ENCODE measurements at places on chromosomes 2 and 18.

GRCh38 chr2:234996069-234996940 is 44.5 kb downstream of the SH3BP4 start:
- no peak for DNase-seq

GRCh38 chr2:168613551-168613950 is 157.5 kb downstream of the CERS6 start:
- DNase-seq, result no peak

- peak; percentile 77 for DNase-seq
Measured at GRCh38 chr2:8514796-8515758, 166.8 kb upstream of the ID2 start.

- DNase-seq, result no peak
Measured at GRCh38 chr2:148812306-148812705, 62.7 kb upstream of the KIF5C start.

DNA sequence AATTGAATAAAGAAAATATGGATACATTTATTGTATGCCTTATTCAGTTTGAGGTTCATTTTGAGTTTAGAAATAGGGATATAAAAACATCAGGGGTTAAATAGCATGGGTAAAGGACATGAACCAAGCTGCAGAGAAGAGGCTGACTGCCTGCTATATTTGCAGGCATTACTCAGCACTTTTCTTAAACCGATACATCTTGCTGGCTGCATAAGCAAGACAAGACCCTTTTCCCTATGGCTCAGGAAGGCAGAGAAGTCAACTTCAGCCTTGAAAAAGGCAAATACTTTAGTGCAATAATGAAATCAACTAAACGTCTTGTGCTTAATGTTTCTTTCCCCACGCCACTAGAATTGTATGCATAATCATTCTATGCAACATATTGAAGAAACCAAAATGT is 36.4 kb downstream of the SCN1A start:
- DNase-seq, result no peak

DNA sequence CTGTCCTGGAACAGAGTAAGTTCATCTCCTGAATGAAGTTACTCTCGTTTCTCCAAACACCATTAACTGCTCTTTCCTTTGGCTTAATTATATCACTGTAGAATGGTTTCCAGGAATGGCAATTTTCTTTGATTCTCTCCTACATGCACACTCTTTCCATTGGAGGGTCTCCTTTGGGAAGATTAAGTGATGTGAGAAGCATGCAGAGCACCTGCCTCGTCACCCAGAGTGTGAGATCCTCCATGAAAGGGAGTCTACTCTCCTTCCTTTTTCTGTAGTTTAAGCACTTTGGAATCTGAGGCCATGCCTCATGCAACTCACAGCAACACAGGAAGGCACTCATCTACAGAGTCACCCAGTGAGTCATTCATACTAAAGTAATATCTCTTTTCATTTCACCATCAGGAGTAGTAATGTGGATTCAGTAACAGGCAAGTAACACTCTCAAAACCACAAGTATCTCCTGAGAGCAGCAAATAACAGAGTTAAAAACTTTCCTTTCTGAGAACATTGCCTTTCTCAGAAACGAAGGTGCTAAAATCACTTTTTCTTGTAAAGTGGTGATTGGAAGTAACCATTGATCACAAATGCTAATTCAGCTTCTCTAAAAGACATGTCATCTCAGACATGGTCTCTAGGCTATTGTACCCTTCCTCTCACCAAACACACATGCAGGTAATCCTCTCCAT is 52.8 kb upstream of the IL1RL1 start:
- no peak for DNase-seq

DNA sequence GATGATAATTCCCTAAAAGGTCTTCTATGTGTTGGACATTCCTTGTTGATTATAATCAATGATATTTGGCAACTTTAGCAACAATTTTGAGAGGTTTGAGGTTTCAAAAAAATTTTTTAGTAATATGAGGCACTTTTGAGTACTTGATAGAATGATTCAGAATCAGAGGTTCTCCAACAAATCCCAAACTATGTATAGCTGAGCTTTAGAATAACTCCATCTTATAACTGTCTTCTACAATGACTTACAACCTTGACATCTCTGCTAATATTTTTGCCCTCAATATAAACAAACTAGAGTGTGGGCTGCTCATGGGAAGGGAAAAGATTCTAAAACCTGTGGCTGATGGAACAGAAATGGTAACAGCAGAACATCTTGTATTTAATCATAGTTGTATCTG is 21.5 kb upstream of the SERPINB7 start:
- DNase-seq, result no peak

GRCh38 chr2:173739006-173739405 is 226.2 kb downstream of the SP3 start:
- DNase-seq, result no peak

- DNase-seq, result no peak
Measured at GRCh38 chr2:158025255-158025996, 76.2 kb upstream of the UPP2 start.

DNA sequence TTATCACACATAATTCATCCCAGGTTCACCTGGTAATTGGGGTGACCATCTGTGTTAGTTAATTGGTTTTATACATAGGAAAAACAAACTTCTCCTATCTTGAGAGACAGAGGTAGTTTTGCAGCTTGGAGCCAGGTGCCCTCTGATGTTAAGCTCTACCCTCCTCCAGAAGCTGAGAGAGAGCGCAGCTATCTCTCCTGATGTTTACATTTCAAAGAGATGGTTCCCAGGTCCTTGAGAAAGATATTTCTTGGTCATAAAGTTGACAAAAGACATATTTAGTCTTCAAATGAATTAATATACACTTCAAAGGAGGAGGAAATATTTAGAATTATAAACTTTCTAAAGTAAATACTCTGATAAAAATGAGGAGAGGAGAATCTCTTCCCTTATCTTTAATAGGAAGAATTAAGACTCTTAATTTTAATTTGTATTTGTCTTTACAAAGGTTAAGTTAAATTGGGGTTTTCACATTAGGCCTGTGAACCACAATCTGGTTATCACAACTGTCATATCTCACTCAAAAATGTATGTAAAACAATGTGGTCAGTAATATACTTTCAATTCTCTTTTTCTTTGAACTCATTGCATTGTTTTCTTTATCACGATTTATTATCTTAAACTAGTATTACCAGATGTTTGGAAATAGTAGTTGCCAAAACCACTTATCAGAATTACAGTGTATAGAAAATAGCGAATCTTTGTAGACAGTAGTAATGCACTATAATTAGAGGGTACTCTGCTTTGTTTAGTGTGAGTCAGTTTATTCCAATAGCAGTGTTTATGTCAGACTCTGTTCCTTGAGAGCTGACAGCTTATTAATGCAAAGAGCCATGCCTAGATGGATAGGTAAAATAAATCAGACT is 26.8 kb downstream of the SERPINB4 start:
- DNase-seq, result no peak

- DNase-seq, result no peak
Measured at GRCh38 chr18:63683152-63683551, 19.6 kb upstream of the SERPINB11 start.

DNA sequence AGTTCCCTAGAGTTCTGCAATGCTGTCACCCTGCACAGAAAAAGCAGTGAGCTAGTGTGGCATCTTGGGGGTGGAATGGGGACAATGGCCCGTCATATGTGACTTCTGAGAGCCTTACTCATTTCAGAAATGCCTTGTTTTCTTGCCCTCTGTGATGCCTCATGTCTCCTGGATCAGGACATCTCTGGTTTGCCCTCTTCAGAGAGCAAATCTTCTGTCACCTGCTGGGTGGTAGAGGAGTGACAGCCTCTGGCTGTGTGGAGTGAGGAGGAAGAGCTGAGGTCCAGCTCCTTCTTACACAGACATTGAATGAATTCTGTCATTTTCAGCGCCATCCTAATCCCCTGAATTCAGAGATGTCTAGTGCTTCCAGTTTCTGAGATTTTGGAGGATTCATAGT is 55.6 kb upstream of the PHLPP1 start:
- DNase-seq, result no peak

DNA sequence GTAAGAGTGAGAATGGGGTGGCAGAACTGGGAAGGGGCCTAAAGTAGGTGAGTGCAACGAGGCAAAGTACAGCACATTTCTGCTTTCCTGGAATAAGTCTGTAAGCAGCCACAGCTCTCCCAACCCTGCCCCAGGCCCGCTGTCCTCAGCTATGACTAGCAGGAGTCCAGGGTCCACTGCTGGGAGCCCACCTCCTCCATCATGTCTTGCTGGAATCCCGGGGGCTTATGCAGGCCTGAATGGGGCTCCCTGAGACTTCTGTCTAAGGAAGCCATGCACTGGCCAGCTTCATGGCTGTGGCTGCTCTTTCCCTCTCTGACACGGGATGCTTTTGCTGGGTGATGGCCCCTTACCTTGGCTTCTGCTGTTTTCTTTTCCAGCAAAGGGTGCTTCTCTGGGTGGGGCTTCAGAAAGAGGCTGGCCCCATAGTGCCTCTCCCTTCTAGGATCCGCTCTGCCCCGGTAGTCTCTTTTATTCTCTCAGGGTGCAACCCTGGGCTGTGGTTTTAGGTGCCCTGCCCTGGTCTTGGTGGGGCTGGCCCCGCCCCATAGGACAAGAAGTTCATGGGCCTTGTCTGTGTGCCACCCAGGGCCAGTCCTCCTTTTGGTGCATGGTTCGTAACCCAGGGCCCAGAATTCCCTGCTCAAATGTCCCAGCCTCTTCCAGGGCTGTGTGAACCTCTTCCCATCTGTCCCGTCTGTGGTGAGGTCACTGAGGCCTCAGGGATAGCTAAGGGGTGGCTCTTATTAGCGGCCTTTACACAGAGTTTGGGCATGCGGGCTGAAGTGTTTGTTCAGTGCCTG is 33.8 kb upstream of the POLE4 start:
- DNase-seq, result no peak

DNA sequence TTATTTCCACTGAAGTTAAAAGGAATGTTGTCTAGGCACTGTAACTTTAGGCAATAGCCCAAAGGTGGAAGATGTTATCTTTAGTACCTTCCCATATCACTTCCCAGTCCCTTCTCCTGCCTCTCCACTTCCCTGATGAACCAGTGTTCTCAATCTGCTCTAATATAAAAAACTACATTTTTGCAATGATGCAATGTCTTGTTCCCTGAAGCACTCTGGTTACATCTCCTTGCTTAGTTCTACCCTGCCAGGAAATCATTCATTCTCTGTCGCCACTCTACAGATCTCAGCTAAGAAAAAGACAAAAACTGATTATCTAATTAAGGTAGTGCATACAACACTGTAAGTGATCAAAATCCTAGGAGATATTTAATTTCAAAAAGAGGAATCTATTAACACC is 71.3 kb downstream of the BAZ2B start:
- no peak for DNase-seq

- DNase-seq, result no peak
Measured at GRCh38 chr2:9189901-9190300, 16.7 kb upstream of the ASAP2 start.

GRCh38 chr2:161576421-161576820 is 47.8 kb upstream of the SLC4A10 start:
- no peak for DNase-seq

GRCh38 chr2:9769171-9770005 is 73.9 kb upstream of the TAF1B start:
- DNase-seq, result no peak

DNA sequence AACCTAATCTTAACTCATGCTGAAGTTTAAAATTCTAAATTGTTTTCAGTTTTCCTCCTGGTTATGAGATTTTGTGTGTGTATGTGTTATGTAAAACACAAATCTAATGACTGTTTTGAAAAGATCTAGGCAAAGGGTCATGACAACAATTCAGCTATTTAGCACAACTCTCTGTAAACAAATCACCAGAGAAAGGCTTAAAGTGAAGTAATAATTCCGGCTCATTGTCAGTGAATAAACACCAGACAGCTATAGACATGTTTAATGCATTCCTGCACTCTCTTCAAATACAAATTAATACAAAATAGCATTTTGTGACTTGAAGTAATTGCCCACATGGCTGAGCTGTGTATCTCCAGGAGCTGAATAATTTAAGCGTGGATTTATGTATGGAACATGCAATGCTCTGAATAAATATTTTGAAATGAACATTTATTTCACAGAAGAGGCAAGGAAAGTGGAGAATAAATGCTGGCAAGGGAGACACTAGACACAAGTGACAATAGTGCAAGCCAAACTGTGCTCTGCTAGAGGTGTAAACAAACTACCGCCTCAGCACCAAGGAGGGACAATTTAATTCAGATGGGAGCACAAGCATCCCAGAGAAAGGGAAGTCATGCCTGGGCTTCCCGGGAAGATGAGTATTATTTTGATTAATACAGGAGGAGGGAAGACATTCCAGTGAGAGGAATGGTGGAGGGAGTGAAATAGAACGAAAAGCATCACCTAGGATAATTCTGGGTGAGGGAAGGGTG is 133.6 kb upstream of the XPO1 start:
- DNase-seq, result no peak

GRCh38 chr2:177595126-177595845 is 202.7 kb downstream of the AGPS start:
- no peak for DNase-seq

DNA sequence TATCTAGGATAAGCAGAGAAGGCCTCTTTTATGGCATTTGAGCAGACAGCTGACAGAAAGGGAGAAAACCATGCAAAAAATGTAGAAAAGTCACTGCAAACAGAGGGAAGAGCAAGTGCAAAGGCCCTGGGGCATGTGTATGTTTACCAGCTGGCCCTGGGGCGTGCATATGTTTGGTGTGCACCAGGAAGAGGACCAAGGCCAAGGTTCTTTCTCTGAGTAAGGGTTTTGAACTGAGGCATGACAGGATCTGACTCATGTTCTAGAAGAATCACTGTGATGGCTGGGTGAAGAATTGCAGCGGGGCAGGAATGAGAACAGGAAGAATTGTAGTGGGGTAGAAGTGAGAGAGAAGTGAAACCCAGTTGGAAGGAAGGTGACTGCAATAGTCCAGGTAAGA is 69.6 kb downstream of the STEAP3 start:
- DNase-seq, result no peak

Measured in CD4-positive, CD25-positive, alpha-beta regulatory T cell (primary cell).